ENCODE measurements at places on chromosomes 6 and 20.

- DNase-seq: no peak
These were observed 402.1 kb downstream of the EPHA7 start for GRCh38 chr6:93017213-93017612.

- no peak for DNase-seq
These were observed 164.1 kb downstream of the ID4 start for GRCh38 chr6:20001286-20001685.

- no peak for DNase-seq
These were observed 41.5 kb downstream of the USP45 start for GRCh38 chr6:99473730-99474129.

DNA sequence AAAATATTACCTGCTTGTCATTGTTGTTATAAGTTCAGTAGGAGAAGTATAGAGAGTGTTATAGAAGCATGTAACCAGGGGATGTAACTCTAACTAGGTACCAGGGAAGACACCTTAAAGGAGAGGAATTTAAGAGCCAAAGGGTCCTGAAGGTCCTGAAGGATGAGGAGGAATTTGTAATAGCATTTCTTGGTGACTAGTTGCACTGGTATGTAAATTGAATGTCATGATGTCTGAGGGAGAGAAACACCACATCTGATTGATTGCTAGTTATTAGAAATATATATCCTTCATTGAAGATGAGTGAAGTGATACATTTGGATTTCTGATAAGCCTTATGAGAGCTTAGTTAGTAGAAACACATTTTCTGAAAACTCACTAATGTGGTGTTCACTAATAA lies 643.8 kb downstream of the RFPL4B start:
- DNase-seq: no peak

- DNase-seq: no peak
These were observed at the start of gene ID4 for GRCh38 chr6:19836799-19837510. ID4 (plus strand) TSS chr6:19837370; CDS start chr6:19837755, 385 bp downstream.

DNA sequence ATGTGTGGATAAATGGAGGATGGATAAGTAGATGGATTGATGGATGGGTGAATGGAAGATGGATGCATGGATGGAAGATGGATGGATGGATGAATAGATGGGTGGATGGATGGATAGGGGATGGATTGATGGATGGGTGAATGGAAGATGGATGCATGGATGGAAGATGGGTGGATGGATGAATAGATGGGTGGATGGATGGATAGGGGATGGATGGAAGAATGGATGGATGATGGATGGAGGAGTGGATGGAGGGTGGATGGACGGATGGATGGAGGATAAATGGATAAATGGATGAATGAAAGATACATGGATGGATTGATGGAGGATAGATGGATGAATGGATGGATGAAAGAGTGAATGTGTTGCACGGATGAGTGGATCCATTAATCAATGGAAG lies 3.0 kb upstream of the NFATC2 start:
- DNase-seq: no peak

GRCh38 chr6:109794201-109794923 lies 103.3 kb downstream of the FIG4 start:
- DNase-seq: no peak

DNA sequence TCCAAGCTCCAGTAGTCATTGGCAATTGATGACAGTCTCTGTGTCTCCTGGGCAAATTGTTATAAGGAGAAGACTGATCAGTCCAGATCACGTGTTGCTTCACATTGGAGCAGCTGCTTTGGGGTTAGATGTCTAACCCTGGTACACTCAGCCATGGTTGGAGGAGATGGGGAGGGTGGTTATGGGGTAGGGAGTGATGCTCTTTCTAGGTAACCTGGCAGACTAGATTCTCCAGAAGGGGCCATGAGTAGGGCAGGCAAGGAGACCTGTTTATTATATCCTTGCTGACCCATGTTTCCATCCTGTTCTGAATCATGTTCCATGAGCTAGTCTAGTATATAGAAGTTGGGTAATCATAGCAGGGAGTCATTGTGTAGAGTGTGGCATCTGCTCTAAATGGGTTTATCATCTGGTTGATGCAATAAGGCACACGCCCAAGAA lies 50.8 kb upstream of the BACH2 start:
- no peak for DNase-seq

DNA sequence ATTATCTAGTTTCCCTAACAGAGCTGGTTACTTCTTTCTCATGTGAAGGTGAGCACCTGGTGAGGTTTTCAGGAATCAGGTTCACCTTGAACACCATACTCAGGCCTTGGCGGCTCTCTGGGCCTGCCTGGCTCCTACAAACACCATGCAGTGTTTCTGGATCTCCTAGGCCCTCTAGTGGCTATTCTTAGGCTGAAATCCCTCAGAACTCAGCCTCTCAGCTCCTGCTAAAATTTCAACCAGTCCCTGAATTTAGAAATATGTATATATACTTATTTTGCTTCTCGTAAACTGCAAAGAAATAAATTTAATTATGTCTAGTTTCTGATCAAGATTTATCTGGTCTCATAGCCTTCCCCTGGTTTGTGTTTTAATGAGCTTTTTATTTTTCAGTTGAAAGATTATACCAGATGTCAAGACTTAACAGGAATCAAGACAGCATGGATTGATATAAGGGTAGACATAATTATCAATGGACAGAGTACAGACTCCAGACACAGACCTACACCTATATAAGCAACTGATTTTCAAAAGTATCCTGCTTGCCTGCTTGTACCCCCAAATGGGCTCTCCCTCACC lies 55.9 kb downstream of the ANKEF1 start:
- DNase-seq: no peak

GRCh38 chr20:21936720-21937380 lies 231.4 kb downstream of the PAX1 start:
- DNase-seq: no peak

GRCh38 chr20:44471481-44471882 lies 4.2 kb upstream of the TTPAL start:
- no peak for DNase-seq

- no peak for DNase-seq
These were observed 50.9 kb upstream of the CHRNA4 start for GRCh38 chr20:63411898-63412631.

DNA sequence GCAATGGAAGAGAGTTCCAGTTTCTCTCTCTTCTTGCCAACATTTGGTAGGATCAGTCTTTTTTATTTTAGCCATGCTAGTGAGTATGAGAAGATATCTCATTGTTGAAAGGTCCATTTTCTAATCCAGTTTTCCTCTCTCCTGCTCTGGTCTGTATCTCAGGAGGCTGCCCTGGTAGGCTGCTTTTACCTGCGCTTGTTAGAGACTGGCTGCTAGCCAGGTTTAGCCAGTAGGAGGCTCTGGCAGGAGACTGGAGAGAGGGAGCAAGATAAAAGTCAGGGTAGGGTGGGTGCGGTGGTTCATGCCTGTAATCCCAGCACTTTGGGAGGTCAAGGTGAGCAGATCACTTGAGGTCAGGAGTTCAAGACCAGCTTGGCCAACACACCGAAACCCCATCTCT lies 68.6 kb upstream of the FOXP4 start:
- DNase-seq: no peak

DNA sequence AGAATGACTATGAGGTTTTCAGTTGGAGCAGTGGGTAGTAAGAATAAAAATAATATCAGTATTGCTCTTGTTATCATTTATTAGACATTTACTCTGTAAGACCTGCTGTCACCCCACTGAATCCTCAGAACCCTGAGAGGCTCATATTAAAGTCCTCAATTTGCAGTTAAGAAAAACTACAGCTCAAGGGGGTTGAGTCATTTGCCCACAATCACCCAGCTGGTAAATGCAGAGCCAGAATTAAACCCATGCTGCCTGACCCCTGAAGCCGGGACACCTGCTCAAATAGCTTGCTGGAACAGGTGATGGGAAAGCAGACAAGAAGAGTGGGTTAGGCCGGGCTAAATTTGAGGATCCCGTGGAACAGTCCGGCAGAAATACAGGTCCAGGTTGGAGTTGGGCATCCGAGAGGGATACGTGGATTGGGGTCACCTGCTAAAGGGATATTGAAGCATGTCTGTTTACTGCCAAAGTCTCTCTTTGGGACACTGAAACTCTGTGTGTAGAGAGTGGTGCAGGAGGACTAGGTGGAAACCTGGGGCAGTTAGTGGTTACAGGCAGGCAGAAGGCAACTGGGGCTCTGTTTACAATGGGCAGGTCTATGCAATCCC lies 344.1 kb downstream of the CDC5L start:
- DNase-seq: no peak

- DNase-seq: no peak
These were observed 23.3 kb downstream of the HSF2 start for GRCh38 chr6:122422614-122423267.

- no peak for DNase-seq
These were observed 11.2 kb downstream of the AARS2 start for GRCh38 chr6:44301782-44302564.

GRCh38 chr20:51553897-51554486 lies 11.5 kb upstream of the NFATC2 start:
- no peak for DNase-seq

- no peak for DNase-seq
These were observed 3.3 kb upstream of the TAF4 start for GRCh38 chr20:62068997-62069396.

DNA sequence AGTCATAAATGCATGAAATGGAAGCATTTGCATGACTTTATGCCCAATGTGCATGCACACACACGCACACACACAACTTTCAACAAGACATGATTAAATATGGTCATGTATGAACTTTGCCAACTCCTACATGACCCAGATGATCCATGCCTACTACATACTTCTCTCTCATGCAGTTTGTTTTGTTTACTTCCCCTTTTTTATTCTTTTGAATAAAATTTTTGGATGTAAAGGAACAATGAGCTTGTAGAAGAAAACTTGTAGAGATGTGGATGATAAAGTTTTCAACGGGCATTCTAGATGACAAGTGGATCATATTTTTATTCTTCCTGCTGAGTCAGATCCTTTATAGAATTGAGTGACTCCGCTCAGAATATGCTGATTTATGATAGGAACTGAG lies 50.8 kb upstream of the AIG1 start:
- DNase-seq: no peak

DNA sequence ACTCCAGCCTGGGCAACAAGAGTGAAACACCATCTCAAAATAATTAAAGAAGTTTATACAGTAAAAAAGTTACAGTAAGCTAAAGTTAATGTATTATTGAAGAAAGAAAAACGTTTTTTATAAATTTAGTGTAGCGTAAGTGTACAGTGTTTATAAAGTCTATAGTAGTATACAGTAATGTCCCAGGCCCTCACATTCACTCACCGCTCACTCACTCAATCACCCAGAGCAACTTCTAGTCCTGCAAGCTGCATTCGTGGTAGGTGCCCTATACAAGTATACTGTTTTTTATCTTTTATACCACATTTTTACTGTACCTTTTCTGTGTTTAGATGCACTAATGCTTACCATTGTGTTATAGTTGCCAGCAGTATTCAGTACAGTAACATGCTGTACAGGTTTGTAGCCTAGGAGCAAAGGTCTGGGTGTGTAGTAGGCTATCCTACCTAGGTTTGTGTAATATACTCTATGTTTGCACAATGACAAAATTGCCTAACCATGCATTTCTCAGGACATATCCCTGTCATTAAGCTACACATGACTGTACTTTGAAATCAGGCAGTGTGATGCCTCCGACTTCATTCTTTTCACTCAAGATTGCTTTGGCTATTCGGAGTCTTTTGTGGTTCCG lies 16.7 kb downstream of the MGME1 start:
- DNase-seq: no peak

GRCh38 chr6:36033935-36034334 lies 6.3 kb downstream of the MAPK14 start:
- no peak for DNase-seq

DNA sequence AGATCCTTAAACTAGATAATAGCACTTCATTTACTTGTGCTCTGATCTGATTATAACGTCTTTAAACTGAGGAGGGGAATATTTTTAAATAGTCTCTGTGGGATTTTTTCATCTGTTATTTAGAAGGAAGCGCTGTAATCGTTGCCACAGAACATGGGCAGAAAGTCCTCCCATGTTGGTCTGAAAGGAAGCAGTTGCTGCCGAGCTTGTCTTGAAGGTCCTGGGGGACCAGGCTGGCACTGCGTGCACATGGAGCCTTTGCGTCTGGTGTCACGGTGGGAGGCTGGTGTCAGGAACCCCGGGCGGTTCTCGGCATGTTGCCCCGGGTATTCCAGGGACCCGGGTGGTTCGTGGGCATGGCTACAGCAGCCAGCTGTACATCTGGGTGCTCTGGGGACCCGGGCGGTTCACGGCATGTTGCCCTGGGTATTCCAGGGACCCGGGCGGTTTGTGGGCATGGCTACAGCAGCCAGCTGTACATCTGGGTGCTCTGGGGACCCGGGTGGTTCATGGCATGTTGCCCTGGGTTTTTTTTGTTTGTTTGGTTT lies 11.5 kb downstream of the TPD52L2 start:
- no peak for DNase-seq

DNA sequence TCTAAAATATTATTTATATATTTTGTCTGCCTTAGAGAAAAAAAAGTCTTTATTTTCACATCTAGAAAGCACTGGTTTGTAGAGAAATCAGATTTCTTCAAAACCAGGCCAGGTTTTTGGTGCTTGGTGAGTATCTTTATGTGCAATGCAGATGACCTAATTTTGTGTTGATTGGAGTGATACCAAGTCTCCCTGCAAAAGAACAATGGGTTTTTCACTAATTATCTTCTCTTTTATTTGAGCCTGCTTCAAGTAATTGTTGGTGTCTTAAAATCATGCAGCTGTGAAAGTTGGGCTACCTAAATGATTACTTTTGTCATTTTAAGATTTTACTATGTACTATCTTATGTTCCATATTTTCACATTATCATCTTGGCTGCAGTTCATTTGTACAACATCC lies 874.7 kb downstream of the TFAP2A start:
- DNase-seq: no peak

DNA sequence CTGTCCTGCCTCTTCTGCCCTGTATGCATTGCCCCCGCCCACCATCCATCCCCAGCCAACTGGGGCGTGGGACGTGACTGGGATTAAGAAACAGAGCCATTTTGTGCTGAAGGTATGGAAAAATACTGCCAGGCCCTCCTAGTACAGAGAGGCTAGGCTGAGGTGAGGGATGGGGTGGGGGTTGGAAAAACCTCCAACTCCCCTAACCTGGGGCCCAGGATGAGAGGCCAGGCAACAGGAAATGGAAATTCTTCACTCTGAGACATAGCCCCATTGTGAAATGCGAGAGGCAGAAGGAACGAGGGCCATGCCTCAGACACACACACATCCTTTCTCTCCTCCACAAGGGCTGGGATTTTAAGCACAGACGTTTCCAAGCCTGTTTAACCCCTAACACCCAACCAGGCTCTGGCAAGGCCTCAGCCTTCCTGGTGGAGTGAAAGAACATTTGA lies 19.9 kb downstream of the KCNK5 start:
- DNase-seq: no peak

GRCh38 chr6:56724455-56724854 lies 81.8 kb upstream of the DST start:
- no peak for DNase-seq

GRCh38 chr6:35319346-35320030 lies 21.9 kb downstream of the DEF6 start:
- no peak for DNase-seq

GRCh38 chr6:166615059-166615770 lies 11.8 kb downstream of the RPS6KA2 start:
- no peak for DNase-seq

DNA sequence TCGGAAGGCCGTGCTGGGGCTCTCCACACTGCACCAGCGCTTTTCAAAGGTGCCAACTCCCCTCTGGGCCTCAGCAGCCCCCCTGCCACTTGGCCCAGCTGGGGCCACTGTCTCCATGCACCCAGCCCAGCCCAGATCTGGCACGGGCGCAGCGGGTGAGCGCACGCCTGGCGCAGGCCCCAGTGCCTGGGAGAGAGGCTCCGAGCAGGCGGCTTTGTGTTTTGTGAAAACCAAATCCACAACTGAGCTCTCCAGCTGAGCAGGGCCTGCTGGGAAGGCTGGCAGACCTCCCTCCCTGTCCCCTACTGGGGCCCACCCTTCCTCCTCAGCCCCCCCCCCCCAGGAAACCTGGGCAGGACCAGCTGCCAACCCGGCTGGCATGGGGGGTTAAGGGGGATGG lies 17.0 kb downstream of the MDGA1 start:
- DNase-seq: no peak
